ENCODE measurements at places on chromosomes 5 and 9. TPM values are rescaled to one million over a fixed set of nuclear protein-coding genes. Genes with fewer than 3 reads are reported as not detected.

Gene PCDHB14
- total RNA-seq, result not detected

Gene LTC4S
- total RNA-seq, result 9.4 TPM

Gene EFNA5
- 0.36 TPM for total RNA-seq

Gene DMGDH
- 0.70 TPM for total RNA-seq

Gene HTR4
- total RNA-seq, result not detected

Gene OGN
- 0.15 TPM for total RNA-seq

Gene FSTL4
- not detected for total RNA-seq

Gene TAF11L12
- not detected for total RNA-seq

Gene F2RL2
- not detected for total RNA-seq

Gene FAF2
- total RNA-seq, result 26.0 TPM

Gene FBLL1
- not detected for total RNA-seq

Gene TTLL11
- total RNA-seq, result 4.1 TPM

Gene WNT8A
- not detected for total RNA-seq

Gene CEMIP2
- 90.8 TPM for total RNA-seq

Gene CKS2
- 9.5 TPM for total RNA-seq

Gene SAXO1
- 0.79 TPM for total RNA-seq

Gene HSD17B3
- total RNA-seq, result 1.2 TPM

Gene SLC27A6
- total RNA-seq, result not detected

Gene TNFSF15
- not detected for total RNA-seq

Gene NIM1K
- total RNA-seq, result not detected

Gene IRX2
- total RNA-seq, result 0.26 TPM

Gene GABRB2
- total RNA-seq, result not detected

Gene DELE1
- total RNA-seq, result 130 TPM

Gene MFAP3
- total RNA-seq, result 25.1 TPM

Gene GRM6
- not detected for total RNA-seq

Gene OTULINL
- 44.7 TPM for total RNA-seq

Gene PCDHB3
- total RNA-seq, result not detected

Gene FLT4
- total RNA-seq, result 5.0 TPM

Gene KCNV2
- not detected for total RNA-seq

Gene PCDHA1
- not detected for total RNA-seq

Gene RNF183
- total RNA-seq, result not detected

Gene SARDH
- total RNA-seq, result 26.3 TPM

Gene IL6ST
- total RNA-seq, result 129 TPM

Gene DTWD2
- 3.2 TPM for total RNA-seq

Gene CNOT8
- total RNA-seq, result 103 TPM

Gene IGFBPL1
- not detected for total RNA-seq

Gene NUTM2F
- not detected for total RNA-seq

Gene AK8
- not detected for total RNA-seq

Gene RASEF
- total RNA-seq, result 0.09 TPM

Gene IGIP
- 10.8 TPM for total RNA-seq

Gene INSL4
- not detected for total RNA-seq

Gene C9
- total RNA-seq, result 0.44 TPM

Gene PCDHA9
- total RNA-seq, result not detected

Gene FAM169A
- total RNA-seq, result 12.6 TPM

Gene FGD3
- total RNA-seq, result 293 TPM

Gene FBXL17
- 21.7 TPM for total RNA-seq

Gene FABP6
- not detected for total RNA-seq

Gene SLC45A2
- total RNA-seq, result 0.20 TPM

Gene LCP2
- total RNA-seq, result 387 TPM

Gene TMEM174
- total RNA-seq, result not detected

Gene MEIKIN
- 0.93 TPM for total RNA-seq

Gene MAP1B
- total RNA-seq, result not detected

All from T-cell (primary cell).